ENCODE measurements at places on chromosomes 5 and 9. TPM values are rescaled to one million over a fixed set of nuclear protein-coding genes. Genes with fewer than 3 reads are reported as not detected.

PITX1 gene
- total RNA-seq, result 3.1 TPM

CKMT2 gene
- 19.3 TPM for total RNA-seq

ZCCHC10 gene
- total RNA-seq, result 12.3 TPM

KIAA0825 gene
- 3.6 TPM for total RNA-seq

ITGA2 gene
- 50.1 TPM for total RNA-seq

AJM1 gene
- total RNA-seq, result 1.8 TPM

BTNL8 gene
- total RNA-seq, result not detected

RORB gene
- 2.1 TPM for total RNA-seq

PIGO gene
- 7.4 TPM for total RNA-seq

TMEM232 gene
- total RNA-seq, result 5.6 TPM

TAF11L10 gene
- not detected for total RNA-seq
